ENCODE measurements at places on chromosomes 11 and 22.

DNA sequence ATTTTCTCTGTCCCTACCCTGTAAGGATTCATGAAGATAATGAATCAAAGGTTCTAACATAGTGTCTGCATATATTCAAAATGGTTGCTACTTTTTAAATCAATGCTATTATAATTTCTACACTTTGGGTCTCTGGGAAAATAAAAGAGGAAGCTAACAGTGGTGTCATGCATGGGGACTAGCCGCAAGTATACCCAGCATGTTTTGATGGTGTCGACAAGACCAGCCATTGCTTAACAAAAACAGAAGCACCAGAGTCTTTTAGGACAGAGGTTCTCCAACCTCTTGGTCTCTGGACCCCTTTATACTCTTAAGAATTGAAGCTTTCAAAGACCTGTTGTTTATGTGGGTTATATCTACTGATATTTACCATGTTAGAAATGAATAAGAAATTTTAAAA, 37.8 kb downstream of the RNF141 start:
- DNase-seq = no peak

DNA sequence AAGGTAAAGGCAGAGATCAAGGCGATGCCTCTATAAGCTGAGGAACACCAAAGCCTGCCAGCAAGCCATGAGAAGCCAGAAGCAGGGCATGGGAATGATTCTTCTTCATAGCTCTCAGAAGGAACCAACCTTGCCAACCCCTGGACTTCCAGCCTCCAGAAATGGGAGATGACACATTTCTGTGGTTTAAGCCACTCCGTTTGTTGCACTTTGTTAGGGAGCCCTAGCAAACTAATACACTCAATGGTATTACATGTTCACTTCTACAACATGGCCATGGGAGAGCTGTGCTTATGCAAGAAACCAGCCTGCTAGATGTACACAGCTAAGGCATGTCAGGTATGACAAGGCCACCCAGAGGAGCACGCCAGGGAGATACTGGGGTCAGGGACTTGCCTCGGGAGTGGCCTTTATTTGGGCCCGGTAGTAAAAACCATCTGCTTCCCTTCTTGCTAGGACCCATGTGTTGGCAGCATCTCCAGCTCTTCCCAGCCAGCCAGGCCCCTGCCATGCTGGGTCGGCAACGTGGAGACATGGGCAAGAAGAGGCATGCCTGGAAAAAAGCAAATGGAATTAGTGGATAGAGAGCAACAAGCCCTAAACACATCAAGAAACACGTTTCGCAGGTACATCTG, 3.6 kb downstream of the C11orf16 start:
- no peak for DNase-seq

DNA sequence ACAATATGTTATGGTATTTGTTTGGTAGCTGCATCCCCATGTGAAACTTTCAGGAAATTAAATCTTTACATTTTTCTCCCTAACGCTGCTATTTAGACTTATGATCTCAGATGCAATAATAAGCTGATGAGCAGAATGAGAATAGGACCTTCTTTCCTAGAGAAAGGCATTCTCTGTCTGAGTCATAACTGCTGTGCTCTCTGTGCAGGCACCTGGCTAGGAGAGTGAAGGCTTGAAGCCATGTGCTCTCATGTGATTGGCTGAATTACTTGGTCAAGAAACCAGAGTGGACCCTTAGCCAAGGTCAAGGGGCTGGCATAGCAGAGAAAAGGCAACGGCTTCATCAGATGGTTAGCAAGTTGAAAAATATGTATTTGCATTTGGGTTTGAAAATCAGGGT, 185.0 kb downstream of the ADAMTS15 start:
- no peak for DNase-seq

DNA sequence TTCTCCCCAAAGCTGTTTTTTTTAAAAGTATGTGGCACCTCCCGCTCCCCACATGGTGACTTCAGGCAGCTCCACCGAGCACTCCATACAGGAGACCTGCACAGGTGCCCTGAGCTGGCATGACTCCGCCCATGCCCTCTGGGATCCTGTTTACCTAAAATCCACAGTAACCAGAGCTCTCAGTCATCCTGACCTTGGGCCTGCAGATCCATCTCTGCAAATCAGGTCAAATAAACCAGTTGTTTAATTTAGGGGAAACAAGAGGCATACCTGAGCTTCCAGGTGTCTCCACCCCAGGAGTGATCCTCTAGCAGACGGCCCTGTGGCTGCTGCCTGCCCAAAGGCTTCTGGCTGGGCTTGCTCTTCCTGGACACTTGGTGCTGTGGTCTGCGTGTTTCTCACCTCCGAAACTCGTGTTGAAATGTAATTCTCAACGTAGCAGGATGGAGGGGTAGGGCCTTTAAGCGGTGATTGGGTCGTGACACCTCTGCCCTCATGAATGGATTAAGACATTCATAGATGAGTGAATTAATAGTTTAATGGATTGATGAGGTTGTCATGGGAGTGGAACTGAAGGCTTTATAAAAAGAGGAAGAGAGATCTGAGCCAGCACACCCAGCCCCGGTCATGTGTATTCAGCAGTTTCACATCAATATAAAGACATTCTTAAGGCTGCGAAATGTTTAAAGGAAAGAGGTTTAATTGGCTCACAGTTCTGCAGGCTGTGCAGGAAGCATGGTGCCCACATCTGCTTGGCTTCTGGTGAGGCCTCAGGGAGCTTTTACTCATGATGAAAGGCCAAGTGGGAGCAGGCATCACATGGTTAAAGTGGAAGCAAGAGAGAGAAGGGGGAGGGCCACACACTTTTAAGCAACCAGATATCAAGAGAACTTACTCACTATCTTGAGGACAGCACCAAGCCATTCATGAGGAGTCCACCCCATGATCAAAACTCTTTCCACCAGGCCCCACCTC, 34.1 kb downstream of the LINC01488 start:
- DNase-seq = no peak

GRCh38 chr11:61362542-61362875, 335 bp downstream of the TMEM138 start:
- DNase-seq = no peak

DNA sequence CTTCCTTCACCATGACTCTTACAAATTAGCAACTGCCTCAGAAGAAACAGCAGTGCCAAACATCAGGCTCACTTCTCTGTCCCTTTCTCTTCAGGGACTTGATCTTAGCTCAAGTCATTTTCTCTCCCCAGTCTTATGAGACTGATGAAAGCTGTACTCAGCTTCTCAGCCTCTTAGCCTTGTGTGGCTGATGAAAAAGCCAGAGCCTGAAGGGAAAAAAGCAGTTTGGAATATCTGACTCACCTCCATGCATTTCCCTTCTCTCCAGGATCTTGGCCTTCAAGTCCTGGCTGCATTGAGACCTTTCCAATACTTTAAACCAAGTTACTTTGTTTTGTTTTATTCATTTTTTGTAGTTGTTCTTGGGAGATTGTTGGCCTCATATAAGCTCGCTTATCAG, 195.9 kb downstream of the SPON1 start:
- no peak for DNase-seq

DNA sequence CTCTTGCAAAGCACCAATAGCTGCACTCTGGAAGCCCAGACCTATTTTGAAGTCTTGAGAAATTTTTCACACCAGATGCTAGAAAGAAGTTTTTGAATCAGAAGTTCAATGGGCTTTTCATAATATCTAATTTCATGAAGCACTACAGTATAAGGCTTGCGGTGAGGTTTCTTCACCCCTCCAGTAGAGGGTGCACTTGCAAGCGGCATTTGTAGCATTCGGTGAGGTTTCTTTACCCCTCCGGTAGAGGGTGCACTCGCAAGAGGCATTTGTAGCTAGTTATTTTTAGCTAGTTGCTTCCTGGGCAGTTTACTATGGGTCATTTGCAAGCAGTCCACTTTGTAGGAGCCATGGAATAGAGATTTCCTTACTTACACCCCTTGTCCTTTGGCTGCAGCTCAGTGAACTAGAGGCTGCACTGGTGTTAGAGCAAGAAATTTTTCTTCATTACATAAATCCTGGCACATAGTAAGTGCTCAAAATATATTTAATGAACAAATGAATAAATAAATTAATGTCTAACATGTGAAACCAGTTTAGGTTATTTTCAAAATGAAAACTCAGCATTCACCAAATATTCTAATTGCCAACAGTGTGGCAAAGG, 7.8 kb upstream of the NOX4 start:
- no peak for DNase-seq

GRCh38 chr11:28697920-28698827, 590.0 kb downstream of the METTL15 start:
- DNase-seq = no peak

- DNase-seq = no peak
These were observed 106.4 kb downstream of the DSCAML1 start for GRCh38 chr11:117690484-117691217.

DNA sequence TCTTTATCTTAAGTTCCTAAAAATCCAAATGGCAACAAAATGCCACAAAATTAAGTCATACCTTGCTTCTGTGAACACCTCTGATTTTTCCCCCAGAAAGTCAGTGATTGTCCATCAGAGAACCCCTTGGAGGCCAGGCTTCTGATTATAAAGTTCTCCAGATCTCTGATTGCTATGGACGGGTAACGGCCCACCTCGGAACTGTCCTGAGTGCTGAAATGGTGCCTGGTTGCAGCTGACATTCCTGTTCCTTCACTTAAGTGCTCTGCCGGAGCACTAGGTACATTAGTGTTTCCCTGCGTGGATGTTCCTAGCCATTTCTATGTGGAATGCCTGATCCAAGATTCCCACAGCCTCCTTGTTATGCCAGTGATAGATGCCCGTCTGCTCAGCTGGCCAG, 85.0 kb downstream of the CHST1 start:
- DNase-seq = no peak

- no peak for DNase-seq
These were observed 488.6 kb downstream of the METTL15 start for GRCh38 chr11:28596816-28597215.

DNA sequence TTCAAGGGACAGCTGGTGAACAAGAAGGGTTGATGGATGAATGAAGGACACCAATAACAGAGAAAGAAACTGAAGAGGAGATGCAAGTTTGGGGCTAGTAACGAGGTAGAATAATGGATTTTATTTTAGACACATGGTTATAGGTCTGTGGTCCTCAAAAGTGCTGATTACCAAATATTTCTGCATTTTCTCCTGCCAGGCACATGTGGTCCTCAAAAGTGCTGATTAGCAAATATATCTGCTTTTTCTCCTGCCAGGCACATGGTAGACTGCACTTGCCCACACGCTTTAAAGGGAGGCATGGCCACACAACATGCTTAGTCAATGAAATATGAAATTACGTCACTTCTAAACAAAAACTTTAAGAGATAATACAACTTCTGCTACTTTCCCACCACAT, 373.1 kb upstream of the SYN3 start:
- no peak for DNase-seq

- no peak for DNase-seq
These were observed 314 bp downstream of the RIC8A start for GRCh38 chr11:207863-208180.

DNA sequence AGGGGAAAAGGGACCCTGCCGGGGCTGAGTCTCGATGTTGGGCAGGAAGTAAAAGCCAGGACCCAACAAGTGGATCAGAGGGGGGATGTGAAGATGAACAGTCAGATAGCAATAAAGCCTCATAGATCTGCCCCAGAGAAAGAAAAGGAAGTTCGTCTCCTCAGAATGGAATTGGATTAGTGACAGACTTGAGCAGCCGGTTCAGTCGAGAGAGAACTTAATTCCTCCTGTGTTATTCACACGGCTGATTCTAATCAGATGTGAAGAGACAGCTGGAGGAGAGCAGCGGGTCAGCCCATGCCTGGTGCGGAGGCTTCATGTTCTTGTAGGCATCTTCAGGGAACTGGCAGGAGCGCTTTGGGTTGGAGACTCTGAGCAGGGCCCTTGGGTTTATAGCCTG, 29.3 kb upstream of the CABP7 start:
- DNase-seq = no peak

- DNase-seq = no peak
These were observed 1.9 kb upstream of the DBX1 start for GRCh38 chr11:20161923-20162744.

GRCh38 chr11:45225277-45225676, 60.9 kb downstream of the SYT13 start:
- no peak for DNase-seq

DNA sequence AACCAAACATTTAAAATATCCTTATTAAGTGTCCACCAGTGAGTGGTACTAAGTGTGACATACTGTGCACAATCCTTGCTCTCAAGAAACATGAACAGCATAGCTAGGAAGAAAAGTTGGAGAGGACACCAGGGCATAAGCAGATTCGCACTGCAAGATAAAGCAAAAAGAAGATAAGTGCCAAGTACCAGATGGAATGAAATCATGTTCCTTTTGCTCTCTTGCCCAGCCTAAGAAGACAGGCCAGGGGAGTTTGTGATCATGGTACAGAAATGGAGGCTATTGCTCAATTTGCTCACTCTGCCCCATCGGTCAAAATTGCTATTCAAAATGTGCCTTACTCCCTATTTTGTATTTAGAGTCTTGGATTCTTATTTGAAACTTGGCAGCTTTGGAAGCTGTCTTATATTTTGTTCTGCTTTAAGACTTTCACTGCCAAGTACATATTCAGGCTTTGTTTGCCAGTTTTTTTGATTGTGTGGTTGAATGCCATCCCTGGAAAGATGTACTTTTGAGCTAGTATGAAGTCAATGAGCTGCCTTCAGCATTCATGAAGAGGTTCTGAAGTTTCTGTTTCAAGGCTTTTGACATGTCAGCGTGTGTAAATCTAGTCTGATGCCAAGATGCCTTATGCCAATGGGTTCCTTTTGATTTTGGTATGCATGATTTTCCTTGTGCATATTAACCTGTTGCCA, 90.3 kb downstream of the PAX6 start:
- DNase-seq = no peak

GRCh38 chr11:19984048-19984742, 176.1 kb downstream of the DBX1 start:
- DNase-seq = no peak

DNA sequence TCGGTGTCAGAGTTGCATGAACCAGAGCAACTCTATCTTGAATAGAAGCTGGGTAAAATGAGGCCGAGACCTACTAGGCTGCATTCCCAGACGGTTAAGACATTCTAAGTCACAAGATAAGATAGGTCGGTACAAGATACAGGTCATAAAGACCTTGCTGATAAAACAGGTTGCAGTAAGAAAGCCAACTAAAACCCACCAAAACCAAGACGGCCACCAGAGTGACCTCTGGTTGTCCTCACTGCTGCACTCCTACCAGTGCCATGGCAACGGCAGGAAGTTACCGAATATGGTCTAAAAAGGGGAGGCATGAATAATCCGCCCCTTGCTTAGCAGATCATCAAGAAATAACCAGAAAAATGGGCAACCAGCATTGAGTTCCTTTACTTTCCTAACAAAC, 2.4 kb upstream of the KAT5 start:
- DNase-seq = no peak

- no peak for DNase-seq
These were observed 3.9 kb upstream of the GTSE1 start for GRCh38 chr22:46292732-46293131.

DNA sequence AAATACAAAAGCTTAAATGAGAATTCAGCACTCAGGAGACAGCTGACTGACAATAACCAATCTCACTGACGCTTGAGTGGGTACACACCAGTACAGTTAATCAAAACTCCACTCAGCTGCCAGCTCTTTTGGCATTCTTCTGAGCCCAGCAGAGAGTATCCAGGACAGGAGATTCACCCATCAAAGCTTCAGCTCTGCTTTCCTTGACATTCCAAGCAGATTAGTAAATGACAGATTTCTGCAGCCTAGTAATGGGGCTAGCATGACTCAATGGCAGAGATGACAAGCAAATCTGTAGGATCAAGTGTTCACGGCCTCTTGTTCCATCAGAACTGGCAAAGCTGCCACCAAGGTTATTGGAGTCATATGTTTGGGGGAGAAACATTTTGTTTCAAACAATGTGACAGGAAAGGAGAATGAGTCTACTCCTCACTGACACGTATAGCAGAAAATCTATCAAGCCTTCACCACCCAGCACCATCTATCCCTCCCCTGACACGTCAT, 420.0 kb downstream of the DYNC2H1 start:
- no peak for DNase-seq

All from NCI-H1694 (cell line).